Stimulated activated CD4-positive, alpha-beta T cell treated with anti-CD3 and anti-CD28 coated beads, TNF-alpha, amount 100 ng/mL, for 24 hours (primary cell): ENCODE measurements at places on chromosomes 6 and 20.

GRCh38 chr6:130037207-130037811 is 18.9 kb downstream of the L3MBTL3 start:
- DNase-seq, result no peak

DNA sequence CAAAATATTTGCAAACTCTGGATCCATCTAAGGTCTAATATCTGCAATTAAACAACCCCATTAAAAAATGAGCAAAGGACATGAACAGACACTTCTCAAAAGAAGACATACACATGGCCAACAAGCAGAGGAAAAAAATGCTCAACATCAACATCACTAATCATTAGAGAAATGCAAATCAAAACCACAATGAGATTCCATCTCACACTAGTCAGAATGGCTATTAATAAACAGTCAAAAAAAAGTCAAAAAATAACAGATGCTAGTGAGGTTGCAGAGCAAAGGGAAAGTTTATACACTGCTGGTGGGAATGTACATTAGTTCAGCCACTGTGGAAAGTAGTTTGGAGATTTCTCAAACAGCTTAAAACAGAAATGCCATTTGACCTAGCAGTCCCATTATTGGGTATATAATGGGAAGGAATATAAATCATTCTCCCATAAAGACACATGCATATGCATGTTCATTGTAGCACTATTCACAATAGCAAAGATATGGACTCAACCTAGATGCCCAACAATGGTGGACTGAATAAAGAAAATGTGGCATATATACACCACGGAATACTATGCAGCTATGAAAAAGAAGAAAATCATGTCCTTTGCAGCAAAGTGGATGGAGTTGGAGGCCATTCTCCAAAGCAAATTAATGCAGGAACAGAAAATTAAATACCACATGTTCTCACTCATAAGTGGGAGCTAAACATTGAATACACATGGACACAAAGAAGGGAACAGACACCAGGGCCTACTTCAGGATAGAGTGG is 9.1 kb downstream of the ZNFX1 start:
- DNase-seq, result no peak

- DNase-seq, result no peak
Observed at GRCh38 chr6:26257272-26257671, 107.7 kb upstream of the BTN3A2 start.

- no peak for DNase-seq
Observed at GRCh38 chr6:167148021-167148420, 9.8 kb downstream of the GPR31 start.

DNA sequence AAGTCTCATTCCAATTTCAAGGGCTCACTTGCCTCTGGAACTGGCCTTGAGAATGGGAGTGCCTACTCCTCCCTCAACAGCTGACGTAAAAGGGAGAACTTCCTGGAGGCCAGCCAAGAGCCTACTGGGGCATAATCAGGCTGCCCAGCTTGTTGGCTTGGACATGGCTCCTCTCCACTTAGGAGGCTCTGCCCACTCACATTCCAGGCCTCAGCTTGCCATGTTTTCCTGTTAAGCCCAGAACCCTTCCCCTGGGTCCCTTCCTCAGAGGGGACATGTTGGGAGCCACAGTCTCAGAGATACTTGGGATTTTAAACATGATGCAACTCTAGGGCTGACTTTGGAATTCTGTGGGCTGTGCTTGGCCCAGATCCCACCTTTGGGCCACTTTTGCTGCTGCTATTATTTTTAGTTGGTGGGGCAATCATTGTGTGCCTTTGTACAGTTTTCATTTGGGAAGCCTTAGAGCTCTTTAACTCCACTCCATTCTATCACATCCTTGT is 31.5 kb upstream of the ADTRP start:
- DNase-seq, result no peak

GRCh38 chr20:45436732-45437485 is 21.0 kb downstream of the PIGT start:
- DNase-seq, result peak; percentile 74

GRCh38 chr6:83815631-83816272 is 37.4 kb upstream of the RIPPLY2 start:
- no peak for DNase-seq

GRCh38 chr6:114785235-114786127 is 442.7 kb upstream of the HS3ST5 start:
- DNase-seq, result no peak

GRCh38 chr20:59948212-59948611 is 8.0 kb downstream of the FAM217B start:
- DNase-seq, result no peak

DNA sequence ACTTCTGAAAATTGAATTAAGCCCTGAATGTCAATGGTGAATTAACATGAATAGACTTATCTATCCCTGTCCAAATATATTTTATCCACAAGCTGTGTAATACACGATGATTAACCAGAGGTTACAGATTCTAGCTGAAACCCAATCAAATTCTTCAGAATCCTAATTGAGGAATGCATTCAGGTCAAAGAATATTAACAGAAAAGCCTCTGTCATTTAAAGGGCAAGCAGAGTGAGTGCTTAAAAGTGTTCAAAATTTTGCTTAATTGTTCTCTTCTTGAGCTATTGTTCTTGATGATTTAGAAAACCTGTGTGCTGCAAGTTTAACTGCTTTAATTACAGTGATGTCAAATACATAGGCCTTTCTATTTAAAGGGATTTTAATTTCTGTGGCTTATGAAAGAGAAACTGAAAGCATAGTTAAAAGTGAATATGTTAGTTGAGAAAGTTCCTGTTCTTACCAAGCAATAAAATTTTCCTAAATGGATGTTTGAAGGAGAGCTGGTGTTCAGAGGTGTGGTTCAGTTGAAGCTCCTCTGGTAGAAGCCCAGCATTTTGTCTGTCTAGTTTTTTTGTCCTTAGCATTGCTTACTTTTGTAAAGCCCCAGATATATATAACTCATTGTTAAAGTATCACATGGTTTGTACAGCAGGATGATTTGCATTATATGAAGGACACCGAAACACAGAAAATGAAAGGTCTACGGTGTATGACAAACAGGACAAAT is 466.3 kb upstream of the PLCB4 start:
- DNase-seq, result no peak

GRCh38 chr6:37897818-37898515 is 78.4 kb downstream of the ZFAND3 start:
- no peak for DNase-seq

GRCh38 chr6:47924001-47924400 is 142.2 kb downstream of the OPN5 start:
- DNase-seq, result no peak

- no peak for DNase-seq
Observed at GRCh38 chr6:139602577-139602976, 228.1 kb upstream of the CITED2 start.

DNA sequence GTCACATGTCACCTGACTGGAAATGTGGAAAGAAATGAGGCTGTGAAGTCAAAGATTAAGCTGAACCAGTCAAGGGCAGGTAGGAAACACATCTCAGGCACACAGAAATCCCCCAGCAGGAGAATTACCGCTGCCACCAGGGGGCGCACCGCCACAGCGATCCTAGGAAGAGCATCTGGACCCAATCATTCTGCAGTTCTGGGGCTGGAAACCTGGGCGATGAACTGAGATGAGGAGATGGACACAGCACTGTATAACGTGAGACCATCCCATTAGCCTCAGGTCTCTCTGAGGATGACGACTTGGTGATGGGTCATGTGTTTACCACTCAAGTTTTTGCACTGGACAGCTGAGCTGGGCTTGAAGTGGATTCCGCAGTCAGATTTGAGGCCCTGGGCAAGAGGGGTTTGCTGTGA is 6.5 kb upstream of the SLC24A3 start:
- peak; percentile 21 for DNase-seq

- no peak for DNase-seq
Observed at GRCh38 chr20:60101201-60101890, 143.1 kb downstream of the CDH26 start.

DNA sequence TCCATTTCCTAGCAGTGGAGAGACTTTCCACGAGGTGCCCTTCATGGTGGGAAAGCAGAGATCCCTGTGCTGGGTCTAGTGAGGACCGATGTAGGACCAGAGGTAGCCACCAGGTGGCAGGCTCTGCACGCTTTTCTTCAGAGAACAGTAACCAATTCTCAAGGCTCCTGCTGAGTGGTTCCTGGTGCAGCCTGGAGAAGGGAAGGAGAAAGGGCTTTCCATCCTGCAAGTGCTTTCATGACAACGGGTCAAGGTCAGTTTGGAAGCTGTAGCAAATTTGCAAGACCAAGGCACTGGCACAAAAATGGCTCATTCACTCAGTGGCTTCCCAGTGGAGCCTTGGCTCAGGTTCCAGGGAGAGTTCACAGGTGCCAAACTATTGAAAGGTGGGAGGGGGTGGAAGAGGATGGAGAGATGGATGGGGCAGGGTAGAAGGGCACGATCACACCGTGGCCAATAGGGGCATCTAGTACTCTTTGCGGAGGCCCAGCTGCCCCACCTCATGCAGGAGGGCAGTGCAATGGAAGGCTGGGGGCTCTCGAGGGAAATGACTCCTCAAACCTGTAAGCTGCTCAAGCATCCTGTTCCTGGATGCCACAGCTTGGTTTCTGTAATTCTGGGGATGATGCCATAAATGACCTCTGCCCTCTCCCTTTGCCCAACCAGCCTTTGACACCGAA is 25.5 kb upstream of the KCNK16 start:
- peak; percentile 27 for DNase-seq

- DNase-seq, result no peak
Observed at GRCh38 chr6:29961966-29962365, 19.6 kb downstream of the HLA-A start.

DNA sequence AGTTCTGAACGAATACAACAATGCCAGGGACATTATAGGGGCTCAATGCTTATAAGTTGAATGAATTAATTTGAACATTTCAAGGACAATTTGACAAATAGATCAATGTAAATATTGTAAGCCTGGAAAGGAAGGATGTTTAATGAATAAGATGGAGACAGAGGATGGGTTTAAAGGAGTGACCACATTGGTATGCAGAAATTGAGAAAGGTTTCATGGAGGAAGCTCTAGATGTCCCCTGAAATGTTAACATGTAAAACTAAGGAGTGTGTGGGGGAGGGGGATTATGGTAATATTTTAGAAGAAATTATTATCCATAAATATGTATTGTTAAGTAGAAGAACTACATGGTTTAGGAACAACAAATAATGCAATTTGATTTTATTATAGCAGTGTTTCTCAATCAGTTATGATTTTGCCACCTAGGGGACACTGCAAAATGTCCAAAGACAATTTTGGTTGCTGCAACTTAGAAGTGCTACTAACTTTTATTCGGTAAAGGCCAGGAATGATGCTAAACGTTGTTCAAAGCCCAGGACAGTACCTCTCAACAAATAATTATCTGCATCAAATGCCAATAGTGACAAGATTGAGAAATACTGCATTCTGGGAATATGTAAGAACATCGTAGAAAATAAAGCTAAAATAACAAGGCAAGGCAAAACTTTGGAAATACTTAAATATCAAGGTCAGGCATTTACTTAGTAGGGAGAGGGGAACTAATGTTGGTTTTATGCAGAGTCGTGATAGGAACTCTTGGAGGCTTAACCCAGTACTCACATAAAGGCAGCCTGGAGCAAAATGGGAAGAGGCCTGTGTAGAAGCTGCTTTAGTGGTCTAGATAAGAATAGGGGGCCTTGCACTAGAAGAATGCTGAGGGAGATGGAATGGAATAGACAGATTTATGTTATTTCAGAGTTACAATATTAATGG is 686.9 kb upstream of the CITED2 start:
- no peak for DNase-seq

DNA sequence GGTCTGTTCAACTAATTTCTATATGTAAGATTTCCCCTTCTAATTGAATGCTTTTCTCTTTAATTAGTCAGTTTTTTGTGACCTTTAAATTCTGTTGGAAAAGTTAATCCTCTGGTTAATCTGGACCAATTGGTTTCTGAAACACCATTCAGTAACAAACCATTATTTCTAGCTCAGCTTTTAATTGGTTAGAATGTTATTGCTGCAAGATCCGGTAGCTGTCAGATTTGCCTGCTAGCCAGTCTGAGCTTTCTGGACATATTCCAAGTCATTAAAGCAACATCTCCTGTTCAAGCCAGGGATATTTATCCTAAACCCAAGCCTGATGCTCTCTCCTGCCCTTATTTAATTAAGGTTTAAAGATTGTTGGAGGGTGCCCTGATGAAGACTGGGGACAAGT is 55.1 kb upstream of the FBXL4 start:
- no peak for DNase-seq

DNA sequence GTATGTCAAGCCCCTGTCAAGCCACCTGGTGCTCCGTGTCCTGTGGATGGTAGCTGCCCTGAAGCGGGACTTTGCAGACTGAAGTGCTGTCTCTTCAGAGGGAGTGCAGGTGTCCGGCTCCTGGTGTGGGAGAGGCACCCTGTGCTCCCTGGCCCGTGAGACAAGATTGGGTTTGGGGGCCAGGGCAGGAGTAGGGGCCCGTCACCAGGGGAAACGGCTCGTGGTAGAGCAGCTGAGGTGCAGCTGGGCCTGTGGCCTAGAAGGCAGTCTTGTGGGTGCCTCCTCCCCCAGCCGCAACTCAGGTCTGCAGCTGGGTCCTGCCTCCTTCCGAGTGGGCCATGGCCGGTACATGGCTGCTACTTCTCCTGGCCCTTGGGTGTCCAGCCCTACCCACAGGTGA is at the start of gene PTCRA:
TSS of gene PTCRA (plus strand) at position 322 of the 400 bp plus-strand sequence. CDS start at position 339, 17 bp downstream.
- DNase-seq, result no peak

DNA sequence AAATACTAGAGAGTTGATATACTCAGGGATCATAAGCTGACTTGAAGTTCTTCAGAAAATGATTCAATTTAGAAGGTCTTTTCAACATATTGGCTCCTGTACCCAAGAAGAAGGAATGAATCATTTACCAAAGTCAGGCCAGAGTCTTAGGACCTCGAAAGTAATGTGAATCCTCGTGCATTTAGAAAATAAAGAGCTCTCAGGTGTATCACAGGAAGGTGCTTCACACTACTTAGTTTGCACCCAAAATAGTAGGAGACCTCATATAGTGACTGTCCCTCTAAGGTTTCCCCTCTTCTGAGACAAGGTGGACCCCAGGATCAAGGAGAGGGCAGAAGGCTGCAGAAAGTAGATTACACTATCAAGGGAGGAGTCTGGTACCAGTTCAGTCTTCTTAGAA is 71.8 kb downstream of the F13A1 start:
- no peak for DNase-seq

DNA sequence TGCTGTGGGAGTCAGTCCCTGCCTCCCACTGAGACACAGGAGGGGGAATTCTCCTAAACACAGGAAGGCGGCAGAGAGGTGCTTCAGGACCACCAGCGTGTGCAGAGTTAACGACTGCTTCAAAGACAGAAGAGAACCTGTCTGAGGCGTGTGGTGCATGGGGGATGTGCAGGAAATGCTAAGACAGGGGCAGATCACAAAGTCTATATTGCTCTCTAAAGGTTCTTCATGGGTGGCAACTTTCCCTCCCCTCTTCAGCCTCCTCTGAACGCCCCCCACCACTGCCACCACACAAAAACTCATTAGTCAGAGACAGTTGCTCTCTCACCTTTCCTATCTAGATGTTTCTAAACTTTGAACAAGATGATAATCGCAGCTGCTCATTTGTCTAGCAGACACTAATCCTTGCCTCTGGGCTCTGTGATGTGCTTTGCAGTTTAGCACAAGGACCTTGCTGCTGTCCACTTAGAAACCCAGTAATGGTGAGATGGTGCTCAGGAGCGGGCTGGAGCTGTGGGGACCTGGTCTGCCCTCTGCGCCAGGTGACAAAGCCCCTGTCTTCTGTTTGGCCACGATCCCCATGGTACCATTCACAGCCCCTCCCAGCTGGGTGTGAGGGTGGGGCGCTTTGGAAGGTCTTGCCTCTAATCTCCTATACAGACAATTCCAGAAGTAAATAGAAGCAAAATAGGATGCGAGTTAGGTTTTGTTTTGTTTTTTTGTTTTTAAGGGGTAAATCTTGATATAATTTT is 219.6 kb downstream of the NRN1 start:
- no peak for DNase-seq

- no peak for DNase-seq
Observed at GRCh38 chr6:14119784-14120183, 2.2 kb downstream of the CD83 start.
